ENCODE measurements at places on chromosomes 2 and 18.

DNA sequence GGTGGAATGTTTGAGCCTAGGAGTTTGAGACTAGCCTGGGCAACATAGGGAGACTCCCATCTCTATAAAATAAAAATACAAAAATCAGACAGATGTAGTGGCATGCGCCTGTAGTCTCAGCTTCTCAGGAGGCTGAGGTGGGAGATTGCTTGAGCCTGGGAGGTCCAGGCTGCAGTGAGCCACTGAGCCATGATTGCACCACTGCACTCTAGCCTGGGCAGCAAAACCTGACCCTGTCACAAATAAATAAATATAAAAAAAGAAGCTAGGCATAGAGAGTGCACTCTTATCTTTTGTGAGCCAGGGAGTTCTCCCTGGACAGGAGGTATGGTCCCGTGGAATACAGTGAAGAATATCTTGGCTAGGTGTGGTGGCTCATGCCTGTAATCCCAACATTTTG lies 11.0 kb upstream of the KYNU start:
- no peak for DNase-seq

DNA sequence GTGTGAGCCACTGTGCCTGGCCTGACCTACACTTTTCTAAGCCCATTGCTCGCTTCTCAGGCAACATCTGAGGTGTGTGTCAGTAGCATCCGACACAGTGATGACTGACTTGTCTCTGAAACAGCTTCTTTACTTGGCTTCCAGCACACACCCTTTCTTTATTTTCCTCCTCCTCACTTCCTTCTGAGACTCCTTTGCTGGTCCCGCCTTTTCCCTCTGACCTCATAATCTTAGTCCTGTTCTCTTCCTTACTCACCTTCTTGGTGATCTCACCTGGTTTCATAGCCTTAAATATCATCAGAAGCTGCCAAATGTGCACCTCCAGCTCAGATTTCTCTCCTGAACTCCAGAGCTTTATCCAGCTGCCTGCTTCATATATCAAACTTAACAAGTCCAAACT lies 66.6 kb upstream of the PELI1 start:
- DNase-seq = no peak

GRCh38 chr2:43241558-43241957 lies 15.2 kb upstream of the ZFP36L2 start:
- no peak for DNase-seq

- DNase-seq = no peak
Measured at GRCh38 chr2:23452853-23453420, 68.0 kb downstream of the KLHL29 start.

- DNase-seq = no peak
Measured at GRCh38 chr2:61354543-61355197, 116.2 kb downstream of the USP34 start.

GRCh38 chr2:158818511-158818910 lies 23.4 kb downstream of the DAPL1 start:
- DNase-seq = no peak

- no peak for DNase-seq
Measured at GRCh38 chr2:216426166-216426777, 14.0 kb downstream of the SMARCAL1 start.

GRCh38 chr2:98637401-98638147 lies 29.2 kb downstream of the UNC50 start:
- DNase-seq = no peak

- no peak for DNase-seq
Measured at GRCh38 chr2:240427729-240428128, 7.7 kb upstream of the GPC1 start.

DNA sequence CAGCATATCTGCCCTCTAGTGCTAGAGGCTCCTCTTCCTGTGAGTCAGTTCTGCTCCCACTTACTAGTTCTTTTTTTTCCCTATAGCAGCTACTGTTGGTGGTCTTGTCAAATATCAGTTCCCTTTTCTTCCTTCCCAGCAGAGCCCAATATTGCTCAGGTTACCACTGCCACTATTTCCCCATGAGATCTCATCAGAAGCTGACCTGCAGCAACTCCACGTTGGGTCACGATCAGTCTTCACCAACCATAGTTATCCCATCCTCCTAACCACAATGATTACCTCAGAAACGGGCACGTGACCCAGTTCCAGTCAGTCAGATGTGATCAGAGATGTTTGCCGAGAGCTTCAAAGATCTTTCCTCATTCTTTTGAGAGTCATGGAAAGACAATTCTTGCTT lies 59.7 kb upstream of the CAPN13 start:
- no peak for DNase-seq

DNA sequence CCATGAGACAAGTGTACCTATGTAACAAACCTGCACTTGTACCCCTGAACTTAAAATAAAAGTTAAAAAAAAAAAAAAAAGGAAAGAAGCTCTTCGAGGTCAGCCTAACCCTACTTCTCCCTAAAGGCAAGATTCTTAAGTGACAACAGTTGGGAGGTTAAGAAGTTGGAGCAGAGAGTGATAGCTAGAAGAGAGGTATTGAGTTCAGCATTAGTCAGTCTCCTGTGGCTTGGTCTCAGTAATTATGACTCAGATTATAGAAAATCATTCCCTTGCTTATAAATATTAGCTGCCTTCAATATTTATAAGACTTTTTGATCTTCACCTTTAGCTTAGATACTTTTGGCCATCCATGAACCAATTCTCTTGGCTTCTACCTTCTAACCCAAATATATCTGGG lies 926.8 kb upstream of the SLC39A10 start:
- no peak for DNase-seq

DNA sequence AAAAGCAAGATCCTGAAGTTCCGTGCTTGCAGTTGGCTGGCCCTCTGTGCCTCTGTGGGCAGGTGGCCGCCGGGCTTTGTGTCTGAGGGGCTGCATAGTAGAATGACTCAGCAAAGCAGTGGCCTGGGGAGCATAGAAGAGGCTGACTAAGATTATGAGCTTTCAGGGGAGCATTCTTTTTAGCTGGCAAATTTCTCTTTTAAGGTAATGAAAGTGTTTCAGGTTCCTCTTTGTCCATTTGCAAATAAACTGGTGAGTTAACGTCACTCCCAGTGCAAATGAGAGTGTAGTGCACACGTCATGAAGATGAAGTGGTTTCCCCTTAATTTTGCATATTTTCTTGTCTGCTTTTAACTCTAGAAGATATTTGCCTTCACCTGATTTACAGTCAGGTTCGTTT lies 98.6 kb downstream of the BCL2L11 start:
- DNase-seq = no peak

- no peak for DNase-seq
Measured at GRCh38 chr18:7926526-7926925, 359.4 kb downstream of the PTPRM start.

DNA sequence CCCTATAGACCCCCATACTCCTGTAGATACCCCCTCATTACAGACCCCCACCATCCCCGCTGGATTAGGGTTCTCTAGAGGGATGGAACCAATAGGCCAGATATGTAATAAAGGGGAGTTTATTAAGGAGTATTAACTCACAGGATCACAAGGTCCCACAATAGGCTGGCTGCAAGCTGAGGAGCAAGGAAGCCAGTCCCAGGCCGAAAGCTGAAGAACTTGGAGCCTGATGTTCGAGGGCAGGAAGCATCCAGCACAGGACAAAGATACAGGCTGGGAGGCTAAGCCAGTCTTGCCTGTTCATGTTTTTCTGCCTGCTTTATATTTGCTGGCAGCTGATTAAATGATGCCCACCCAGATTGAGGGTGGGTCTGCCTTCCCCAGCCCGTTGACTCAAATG lies 106.6 kb downstream of the AGAP1 start:
- no peak for DNase-seq

DNA sequence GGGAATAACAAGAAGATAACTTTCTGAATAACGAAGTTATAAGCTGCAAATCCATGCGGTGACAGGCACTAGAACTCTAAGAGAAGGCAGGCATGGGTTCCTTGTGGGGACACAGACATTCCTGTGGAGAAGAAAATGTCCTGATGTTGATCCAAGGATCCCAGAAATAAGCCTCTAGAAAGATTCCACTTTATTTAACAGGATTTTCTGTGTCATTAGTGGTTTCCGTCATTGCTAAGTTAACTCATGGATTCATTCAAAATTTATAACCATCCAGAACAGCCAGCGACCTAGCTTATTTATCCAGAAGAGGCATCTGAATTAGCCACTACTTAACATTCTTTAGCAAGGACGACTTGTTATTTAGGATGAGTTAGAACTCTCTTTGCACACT lies 10.0 kb upstream of the CD302 start:
- DNase-seq = no peak

DNA sequence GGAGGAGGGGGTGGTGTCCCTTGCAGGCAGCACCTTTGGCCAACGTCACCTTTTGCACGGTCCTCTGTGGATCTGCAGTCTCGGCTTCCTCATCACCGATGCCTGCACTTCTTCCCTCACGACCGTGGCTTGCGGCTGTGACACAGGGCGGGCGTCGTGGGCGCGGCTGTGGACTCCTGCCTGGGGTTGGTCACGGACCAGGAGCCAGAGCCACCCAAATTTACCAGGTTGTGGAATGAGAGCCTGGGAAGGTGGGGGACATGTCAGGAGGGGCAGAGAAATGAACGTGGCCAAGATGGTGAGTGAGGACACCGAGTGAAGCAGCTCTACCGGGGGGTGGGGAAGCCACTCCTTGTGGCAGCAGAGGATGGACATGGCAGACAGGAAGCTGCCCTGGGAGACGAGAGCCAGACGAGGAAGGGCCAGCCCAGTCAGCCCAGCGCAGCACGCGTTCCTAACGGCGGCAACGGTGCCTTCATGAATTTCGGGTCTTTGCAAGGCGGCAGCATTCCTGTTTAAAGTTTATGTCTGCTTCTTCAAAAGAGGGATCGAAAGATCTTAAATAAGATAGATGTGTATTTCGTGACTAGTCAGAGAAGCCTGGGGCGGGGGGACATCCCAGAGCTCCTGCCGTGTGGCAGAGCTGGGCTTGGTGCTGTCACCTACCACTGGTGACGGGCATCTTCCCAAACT lies 84.2 kb downstream of the LRRFIP1 start:
- no peak for DNase-seq

DNA sequence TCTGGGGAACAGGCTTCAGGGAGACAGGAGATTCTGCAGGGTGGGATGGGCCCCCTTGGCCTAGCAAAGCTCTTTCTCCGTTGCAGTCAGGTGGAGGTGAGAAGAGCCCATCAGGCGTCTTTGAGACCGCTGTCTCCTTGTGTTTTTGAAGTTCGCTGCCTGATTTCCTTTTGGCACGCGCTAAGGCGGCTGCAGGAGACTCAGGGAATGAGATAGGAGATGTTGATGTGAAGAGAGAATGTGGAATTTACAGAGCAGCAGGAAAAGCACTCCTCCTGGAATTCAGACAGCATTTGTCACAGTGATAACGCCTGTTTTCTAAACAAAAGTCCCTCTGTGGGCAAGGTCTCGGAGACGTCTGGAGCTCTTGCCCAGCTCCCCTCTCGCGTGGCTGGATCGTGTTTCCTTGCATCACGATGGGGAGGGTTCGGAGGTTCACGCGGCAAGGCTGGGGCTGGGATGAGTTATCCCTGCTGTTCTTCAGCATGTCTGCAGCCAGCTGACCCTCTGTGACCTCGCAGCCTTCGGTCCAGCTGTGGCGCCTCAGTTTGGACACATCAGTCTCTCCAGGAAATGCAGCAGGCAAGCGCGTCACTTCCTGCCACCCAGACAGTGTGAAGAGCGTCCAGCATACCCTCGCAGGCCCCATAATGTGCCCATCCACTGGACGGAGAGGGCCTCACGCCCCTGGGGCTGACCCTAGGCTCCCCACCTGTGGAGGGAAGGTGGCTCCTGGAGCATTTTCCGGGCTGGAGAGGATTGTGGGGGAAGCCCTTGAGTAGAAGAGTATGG lies 30.2 kb downstream of the GLI2 start:
- DNase-seq = no peak

- no peak for DNase-seq
Measured at GRCh38 chr18:35876243-35876642, 96.2 kb upstream of the RMP24 start.

- no peak for DNase-seq
Measured at GRCh38 chr2:99420751-99421299, 69.0 kb downstream of the REV1 start.

GRCh38 chr2:161357097-161357496 lies 48.9 kb downstream of the PSMD14 start:
- no peak for DNase-seq

DNA sequence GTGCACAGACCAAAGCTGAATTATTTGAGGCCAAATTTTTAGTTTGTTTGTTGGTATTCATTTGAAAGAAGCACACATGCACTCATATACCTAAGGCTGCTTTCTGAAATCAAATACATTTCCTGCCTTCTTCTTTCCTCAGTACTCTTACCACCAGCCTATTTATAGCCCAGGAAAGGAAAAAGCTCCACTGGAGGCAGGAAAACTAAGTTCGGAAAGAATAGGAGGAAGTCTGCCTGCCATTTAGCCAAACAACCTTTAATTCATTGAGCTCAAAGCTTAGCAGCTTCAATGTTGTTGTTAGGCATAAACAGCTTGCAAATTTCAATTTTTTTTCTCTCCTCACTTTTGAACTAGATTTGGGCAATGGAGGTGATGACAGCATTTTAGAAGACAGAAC lies 40.4 kb upstream of the RASGRP3 start:
- DNase-seq = no peak

DNA sequence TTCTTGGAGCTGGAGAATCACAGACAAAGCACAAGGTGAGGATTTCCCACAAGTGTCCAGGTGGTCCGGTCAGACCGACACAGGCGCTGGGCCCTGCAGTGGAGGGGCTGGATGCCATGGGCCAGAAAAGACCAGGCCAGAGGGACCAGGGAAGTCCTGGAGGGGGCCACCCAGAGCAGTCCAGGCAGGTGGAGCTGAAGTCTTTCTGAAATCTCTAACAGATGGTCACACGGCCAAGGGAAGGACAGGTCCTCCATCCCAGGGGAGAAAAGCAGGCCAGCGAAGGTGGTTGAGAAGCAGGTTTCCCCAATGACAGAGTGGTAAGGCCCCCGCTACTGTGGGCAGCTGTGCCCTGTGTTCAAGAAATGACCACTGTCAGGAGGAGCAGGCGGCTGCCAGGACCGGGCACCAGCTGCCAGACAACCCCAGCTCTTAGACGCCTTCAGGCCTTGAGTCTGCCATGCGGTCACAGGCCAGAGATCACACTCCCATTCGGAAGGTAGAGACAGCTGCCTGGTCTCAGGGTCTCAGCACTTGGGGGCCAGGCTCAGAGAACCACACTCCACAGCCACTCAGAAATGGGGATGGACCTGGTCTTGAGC lies 25.9 kb downstream of the HS1BP3 start:
- DNase-seq = no peak

GRCh38 chr2:144152817-144153271 lies 367.1 kb downstream of the ZEB2 start:
- no peak for DNase-seq

GRCh38 chr2:117888897-117889296 lies 74.4 kb downstream of the DDX18 start:
- no peak for DNase-seq

DNA sequence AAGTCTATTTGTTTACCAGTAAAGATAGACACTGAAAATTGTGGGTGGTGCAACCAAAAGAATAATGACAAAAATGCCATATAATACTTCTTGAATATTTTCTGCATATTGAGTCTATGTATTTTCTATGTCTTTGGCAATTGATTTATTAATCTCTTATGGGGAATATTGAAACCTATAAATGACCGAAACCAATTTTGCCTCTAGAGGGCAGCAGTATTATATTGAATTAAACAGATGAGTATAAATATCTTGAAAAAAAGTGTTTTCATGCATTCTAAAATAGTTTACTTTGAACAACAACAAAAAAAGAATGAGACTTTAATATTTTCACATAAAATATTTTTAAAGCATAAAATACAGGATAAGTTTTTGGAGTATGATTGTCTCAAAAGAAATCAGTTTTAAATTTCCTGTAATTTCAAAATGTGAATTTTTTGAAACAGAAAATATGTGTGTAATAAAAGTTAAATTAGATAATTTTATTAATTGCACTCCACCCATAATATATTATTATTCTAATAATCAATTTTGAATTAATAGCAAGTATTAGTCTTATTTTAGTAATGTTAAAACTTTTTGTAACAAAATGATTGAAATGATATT lies 49.9 kb upstream of the CALCRL start:
- DNase-seq = no peak
